NCI-H2081 treated with DMSO at 0.1 percent for 48 hours (cell line): ENCODE measurements at places on chromosomes 1 and 21.

- no peak for DNase-seq
Measured at GRCh38 chr1:224378855-224379631, 22.4 kb downstream of the CNIH4 start.

GRCh38 chr1:160410406-160411005, 10.1 kb downstream of the VANGL2 start:
- DNase-seq: no peak

- DNase-seq: peak; percentile 40
Measured at GRCh38 chr1:156623946-156624813, 5.0 kb downstream of the HAPLN2 start.

- DNase-seq: no peak
Measured at GRCh38 chr21:28216976-28217523, 775.6 kb downstream of the LTN1 start.

- DNase-seq: no peak
Measured at GRCh38 chr1:7257225-7257624, 472.0 kb downstream of the CAMTA1 start.

- no peak for DNase-seq
Measured at GRCh38 chr1:118988186-118989005, at the start of gene TBX15. TSS of gene TBX15 (minus strand) at chr1:118988343. CDS start at chr1:118987795, 548 bp downstream.

- DNase-seq: no peak
Measured at GRCh38 chr1:54575161-54575560, 27.1 kb downstream of the ACOT11 start.

DNA sequence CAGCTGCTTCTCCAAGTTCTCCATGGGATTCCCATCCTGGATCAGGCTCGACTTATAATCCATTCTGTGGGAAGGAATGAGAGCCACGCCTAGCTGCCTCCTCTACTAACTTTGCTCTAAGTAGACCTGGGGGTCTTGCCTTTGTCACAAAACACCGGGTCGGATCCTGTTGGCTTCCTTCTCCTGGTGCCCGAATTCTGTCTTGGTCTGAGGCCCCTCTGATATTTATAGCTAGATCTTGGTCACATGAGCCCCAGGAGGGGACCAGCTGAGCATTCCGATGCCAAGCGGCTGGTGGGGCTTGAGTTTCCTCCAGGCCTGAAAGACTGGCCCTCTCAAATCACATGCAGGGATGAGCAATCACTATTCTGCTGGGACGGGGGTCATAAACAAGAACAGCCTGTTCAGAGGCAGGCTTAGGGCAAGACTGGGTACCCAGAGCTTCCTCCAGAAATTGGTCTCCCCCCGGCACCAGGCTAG, at the start of gene TRIM63:
Gene TRIM63 (minus strand): TSS at position 199 of the 480 bp plus-strand sequence. CDS start 136 bp downstream, at position 63.
- no peak for DNase-seq

DNA sequence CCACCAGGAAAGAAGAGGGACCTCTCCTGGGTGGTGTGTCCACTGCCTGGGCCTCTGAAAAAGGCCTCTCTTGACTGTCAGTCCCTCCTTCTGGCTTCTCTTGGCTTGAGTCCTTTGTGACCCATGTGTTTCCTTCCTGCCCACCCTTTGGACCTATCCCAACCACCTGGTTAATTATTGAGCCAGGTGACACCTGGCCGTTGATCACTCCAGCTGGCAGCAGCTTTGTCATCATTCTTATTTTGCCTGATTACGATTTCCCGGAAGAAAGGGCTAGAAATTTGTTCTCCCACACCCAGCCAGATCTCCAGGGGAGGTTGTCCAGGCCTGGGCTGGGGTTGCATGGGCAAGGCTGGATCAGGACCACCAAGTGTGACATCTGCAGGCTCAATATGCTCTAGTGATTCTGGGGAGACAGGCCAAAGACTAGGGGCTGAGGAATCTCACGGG, 24.8 kb downstream of the CSF1 start:
- no peak for DNase-seq

DNA sequence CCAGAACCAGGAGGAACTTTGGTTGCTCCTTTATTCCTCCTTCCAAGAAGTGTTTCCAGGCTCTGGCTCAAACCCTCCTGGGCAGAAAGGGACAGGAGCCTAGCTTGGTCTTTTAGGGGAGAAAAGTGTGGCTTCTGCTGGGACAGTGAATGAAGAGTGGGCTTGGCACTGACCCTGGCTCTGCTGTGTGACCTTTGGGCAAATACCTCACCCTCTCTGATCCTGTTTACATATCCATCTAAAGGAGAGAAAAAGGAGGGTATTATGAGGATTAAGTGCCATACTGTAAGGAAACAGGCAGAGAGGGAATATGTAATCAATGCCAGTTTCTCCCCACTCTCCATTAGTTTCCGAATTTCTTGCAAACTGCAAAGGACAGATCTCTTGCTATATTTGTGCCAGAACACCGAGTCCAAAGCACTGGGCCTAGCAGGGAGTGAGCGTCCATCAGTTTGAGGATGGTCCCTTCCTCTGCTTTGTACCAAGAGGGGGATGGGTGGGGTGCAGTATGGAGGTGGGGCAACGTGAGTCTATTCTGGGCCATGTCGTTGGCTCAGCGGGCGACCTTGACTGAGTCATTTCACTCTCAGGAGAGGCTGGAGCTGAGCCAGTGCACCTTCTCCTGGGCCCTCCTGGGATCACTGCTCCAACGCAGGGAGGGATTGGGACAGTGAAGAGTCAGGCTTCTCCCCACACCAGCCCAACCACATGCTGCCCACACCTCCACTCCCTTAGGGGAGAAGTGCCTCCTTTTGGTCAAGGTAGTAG, 38.4 kb downstream of the IGSF21 start:
- DNase-seq: no peak

DNA sequence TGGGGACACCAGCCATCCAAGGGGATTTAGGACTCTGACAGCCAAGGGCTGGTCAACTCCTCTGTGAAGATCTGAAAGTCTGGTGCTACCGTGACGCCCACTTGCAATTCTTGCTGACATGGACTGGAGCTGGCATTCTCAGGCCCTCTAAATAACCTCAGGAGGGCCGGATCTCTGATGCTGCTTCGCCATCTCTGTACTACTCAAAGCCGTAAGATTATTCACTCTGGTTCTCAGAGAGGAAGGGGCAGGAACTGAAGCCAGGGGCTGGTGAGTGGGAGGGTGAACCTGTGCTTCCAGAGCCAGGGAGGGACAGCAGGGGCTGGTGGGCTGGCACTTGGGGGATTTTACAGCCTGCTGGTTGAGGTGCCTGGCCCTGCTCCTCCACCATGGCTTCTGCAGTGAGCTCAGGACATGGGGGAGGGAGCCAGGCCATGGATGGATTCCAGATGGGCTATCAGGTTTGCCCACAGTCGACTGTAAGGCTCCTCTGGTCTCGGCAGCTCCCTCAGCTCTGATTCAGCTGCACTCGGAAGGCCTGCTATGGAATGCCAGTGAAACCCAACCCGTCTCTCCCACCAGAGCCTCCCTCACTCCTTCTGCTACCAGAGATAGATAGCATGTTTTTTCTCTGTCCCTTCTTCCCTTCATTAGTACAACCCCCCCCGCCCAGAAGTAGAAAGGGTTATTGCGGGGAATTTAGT, 84.5 kb downstream of the PLXNA2 start:
- DNase-seq: no peak

- peak; percentile 11 for DNase-seq
Measured at GRCh38 chr1:155277902-155278688, 832 bp downstream of the HCN3 start.

DNA sequence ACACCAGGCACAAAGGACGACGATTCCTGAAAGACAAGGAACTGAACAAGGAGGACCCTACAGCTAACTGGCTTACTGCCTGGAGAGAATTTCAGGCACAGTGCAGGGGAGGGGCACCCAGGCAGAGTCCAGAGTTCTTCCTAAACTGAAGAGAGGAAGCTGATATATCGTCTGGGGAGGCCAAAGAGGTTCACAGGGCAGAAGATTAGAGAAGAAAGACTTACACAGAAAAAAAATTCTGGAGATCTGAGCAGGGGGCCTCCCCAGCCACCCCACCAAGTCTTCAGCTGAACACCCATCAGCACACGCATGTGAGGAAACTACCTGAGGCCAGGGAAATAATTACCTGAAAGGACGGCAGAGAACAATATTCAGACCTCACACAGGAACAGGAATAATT, 24.6 kb downstream of the SORT1 start:
- no peak for DNase-seq

- DNase-seq: no peak
Measured at GRCh38 chr1:6625584-6626149, 999 bp downstream of the THAP3 start.

DNA sequence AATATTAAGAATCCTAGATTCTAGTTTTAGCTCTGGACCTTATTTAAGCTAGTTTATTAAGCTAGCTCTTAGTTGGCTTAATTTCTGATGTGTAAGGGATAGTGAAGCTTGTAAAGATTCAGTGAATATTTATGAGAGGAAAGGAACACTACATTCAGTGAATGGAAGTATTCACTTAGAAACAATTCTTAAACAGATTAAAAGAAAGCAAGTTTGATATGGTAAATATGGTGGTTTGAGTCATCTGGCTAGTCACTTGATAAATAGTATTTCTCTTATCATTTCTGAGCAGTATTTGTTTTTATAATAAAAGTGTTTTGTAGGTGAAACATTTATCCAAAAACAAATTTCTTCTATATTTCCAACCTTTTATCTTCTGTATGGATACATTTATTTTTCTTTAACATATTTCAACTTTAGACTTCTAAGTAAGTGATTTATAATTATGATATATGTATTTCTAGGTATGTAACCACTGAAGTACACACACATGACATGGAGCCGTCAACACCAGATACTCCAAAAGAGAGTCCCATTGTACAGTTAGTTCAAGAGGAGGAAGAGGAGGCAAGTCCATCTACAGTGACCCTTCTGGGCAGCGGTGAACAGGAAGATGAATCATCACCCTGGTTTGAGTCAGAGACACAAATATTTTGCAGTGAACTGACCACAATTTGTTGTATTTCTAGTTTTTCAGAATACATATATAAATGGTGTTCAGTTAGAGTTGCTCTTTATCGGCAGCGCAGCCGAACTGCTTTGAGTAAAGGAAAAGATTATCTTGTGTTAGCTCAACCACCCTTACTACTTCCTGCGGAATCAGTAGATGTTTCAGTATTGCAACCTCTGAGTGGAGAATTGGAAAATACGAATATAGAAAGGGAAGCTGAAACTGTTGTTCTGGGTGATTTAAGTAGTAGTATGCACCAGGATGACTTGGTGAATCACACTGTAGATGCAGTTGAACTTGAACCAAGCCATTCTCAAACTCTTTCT, 55.6 kb downstream of the SUCO start:
- DNase-seq: no peak

DNA sequence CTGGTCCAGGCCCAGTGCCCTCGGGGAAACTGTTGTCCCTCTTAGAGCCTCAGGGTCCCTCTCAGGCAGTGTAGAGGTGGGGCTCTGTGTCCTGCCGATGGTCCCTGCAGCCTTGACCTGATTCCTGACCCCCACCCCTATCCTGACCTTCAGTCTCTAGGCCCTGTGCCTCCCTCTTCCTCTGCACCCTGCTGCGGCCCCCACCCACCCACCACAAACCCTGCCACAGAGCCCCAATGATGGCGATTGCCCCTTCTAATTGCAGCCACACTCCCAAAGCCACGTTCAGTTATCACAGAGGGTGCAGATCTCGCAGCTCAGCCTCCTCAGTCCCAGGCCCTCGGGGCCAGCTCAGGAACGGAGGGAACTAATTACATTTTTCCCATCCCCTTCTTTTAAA, 99.7 kb downstream of the PAX7 start:
- DNase-seq: no peak

DNA sequence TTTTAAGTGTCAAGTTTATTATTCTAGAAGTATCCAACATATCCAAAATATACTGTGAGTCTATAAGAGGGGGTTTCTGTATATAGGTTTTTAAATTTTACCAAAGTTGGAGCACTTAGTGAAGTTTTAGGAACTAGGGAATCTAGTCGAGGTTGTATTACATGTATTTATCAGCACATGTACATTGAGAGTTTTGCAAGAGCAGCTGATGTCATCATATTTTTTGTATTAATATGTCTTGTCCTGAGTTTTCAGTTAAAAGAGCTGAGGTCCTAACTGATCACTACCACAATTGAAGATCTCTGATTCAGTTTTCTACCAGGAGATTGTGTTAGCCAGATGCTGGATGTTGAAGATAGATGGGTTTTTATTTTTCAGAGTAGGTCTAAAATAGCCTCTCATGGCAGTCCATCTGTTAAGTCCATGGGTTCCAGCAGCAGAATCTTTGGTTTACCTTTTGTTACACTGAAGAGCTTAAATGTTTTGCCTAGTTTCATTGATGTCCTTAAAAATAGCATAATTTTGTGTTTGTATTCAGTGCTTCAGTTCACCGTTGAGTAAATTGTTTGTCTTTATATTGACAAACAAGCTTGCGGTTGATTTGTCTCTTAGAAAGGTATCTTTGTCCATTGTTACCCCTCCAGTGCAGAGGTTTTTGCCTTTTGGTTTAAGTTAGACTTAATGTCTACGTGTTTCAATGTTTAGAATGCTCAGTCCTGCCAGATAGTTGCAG, 16.0 kb downstream of the YBX1 start:
- DNase-seq: no peak

DNA sequence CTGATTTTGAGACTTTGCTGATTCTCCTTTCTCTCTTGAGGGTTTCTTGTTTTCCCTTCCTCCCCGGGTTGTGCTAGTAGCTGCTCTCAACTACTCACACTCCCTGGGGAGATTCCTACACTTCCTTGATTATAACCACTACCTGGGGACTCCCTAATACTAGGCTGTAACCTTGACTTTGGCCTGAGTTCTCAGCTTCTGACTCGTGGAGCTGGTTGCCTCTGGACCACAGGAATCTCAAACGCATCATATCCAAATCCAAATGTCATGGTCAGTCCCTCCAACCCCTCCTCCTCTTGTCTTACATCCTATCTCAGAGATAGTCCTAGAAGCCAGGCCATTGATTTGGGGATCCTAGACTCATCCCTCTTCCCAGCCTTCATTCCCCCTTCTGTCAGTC, 12.0 kb downstream of the MOV10 start:
- no peak for DNase-seq

GRCh38 chr1:28580722-28581530, 11.1 kb upstream of the RAB42 start:
- DNase-seq: no peak
